T-cell (primary cell): ENCODE measurements at places on chromosomes 3 and 15. TPM values are rescaled to one million over a fixed set of nuclear protein-coding genes. Genes with fewer than 3 reads are reported as not detected.
A peak's percentile ranks its signal among the peaks of the same experiment; 100 is the strongest.

The ALDH1L1 gene
- 0.19 TPM for total RNA-seq

The NDN gene
- total RNA-seq: 0.16 TPM

The GNB5 gene
- 39.7 TPM for total RNA-seq

The ALG3 gene
- 39.9 TPM for total RNA-seq

The TRIM71 gene
- total RNA-seq: 0.32 TPM

The CFAP92 gene
- total RNA-seq: 0.26 TPM

The GOLGA8G gene
- total RNA-seq: 0.12 TPM

The ITIH1 gene
- 0.85 TPM for total RNA-seq

The DAZL gene
- not detected for total RNA-seq

The SLC24A5 gene
- total RNA-seq: not detected

The A4GNT gene
- not detected for total RNA-seq

The PP2D1 gene
- not detected for total RNA-seq

The SLC12A1 gene
- not detected for total RNA-seq

The PATL2 gene
- total RNA-seq: 69.7 TPM

The BOC gene
- total RNA-seq: not detected

The SOX2 gene
- not detected for total RNA-seq

DNA sequence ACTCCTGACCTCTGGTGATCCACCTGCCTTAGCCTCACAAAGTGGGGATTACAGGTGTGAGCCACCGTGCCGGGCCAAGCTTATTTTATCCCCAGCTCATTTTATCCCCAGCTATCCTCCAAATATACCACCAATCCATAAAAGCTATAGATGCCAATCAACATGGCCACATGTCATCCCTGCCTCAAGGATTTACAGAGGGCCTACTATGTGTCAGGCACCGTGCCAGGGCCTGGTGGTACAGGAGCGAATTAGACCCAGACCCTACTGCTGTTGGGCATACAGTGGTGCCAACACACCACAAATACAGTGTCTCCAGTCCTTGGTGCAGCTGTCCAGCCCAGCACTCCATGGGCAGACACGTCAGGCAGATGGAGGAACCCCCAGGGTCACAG, 73.4 kb downstream of the SCN5A start:
- no peak for DNase-seq

GRCh38 chr3:129897026-129897425, 3.5 kb upstream of the TMCC1 start:
- DNase-seq: no peak

- no peak for DNase-seq
Measured at GRCh38 chr15:69623392-69624154, 171.0 kb downstream of the RPLP1 start.

DNA sequence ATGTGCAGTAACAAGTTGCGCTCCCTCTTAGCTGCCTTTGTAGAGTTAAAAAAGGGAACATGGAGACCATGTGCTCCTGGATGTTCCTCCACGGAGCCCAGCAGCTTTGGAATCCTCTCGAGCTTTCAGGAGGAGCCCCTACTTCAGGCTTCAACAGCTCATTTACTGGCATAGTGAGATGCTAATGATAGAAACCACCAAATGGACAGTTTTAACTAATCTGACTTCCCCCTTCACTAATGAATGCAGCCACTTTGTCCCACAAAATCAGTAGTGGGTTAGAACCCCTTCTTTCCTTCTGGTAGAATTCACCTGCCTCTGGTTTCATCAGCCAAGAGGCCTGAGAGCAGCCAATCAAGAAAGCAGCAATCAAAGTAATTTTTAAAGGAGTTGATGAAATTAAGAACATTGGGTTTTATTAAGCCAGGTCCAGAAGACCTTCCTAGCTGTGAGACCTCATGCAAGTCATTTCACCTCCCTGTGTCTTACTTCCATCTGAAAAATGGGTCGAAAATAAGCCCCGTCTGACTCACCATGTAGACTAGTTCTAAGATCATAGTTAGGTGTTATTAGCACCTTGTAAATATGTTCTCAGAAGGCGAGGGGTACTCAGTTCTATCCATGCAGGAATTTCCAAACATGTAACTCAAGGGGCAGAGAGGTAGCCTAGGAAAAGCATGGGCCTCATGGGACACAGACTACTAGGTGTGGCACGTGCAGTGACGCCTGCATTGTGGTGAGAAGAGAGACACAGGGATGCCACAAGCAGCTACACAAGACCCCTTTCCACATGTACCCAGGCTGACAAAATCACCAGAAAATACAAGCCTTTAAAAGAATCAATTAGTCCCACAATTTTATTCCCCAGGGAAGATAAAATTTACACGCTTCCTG, 179.7 kb upstream of the LPP start:
- no peak for DNase-seq

GRCh38 chr3:38604246-38604645, 45.2 kb downstream of the SCN5A start:
- DNase-seq: no peak

- no peak for DNase-seq
Measured at GRCh38 chr3:18153571-18154173, 271.5 kb downstream of the SATB1 start.

- no peak for DNase-seq
Measured at GRCh38 chr15:67968564-67968963, 85.6 kb upstream of the PIAS1 start.

DNA sequence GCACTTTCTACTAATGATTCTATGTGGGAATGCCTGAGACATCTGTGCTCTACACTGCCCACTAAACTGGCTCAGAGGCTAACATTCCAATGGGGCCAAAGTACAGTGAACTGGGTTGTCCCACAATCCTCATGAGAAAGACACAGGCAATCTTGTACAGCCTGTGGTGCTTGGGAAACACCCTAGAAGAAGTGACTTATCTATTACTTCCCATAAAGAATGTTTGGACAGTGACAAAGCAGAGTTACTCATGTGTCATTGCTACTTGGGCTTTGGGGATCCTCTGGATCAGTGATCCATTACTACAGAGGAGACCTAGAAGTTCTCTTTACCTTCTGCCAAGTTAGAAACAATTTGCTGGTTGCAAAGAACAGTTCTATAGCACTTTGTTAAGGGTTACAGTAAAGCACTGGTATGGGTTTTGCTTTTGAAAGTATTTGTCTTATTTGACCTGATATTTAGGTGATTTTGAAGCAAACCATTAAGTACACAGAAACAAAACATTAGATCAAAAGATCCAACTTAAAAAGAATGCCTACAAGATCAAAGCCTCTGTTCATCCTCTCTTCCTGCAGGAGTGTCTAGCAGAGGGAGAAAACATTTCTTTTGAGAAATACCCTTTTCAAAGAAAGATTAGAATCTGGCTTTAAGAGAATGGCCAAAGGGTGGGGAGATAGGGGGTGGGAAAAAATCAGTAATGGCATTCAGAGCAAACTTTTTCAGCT, 75.8 kb downstream of the CTNNB1 start:
- DNase-seq: no peak

- DNase-seq: no peak
Measured at GRCh38 chr15:41331833-41332193, 578 bp downstream of the OIP5 start.

- DNase-seq: no peak
Measured at GRCh38 chr3:3353153-3353552, 173.7 kb upstream of the CRBN start.

DNA sequence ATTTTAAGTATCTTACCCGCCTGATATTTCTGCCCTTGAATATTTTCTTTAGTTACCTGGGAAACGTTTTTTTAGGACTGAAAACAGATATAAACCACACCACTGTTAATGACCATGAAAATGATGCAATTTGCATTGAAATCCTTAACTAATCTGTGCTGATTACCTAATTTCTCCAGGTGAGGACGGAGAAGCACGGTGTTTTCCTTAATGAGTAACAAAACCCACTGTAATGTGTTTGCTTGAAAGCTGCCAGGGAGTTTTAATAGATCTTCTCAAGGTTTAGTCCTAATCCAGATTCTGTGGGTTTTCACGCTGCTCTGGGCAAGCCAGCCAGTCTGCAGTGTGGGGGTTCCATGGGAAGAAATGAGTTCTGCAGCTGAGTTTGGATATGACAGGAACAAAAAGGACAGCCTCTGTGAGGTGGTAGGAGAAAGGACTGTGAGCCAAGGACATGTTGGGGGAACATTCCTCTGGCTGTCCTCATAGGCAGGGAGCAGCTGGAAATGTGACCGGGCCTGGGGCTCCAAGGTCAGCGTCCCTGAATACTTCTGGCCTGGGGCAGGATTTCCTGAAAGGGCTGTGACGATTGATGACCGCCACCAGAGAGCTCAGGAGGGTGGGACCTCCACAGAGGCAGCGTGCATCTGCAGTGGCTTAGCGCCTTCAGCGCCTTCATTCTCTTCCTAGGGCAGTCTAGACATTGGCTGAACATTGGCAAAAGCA, 18.6 kb downstream of the THSD4 start:
- no peak for DNase-seq

DNA sequence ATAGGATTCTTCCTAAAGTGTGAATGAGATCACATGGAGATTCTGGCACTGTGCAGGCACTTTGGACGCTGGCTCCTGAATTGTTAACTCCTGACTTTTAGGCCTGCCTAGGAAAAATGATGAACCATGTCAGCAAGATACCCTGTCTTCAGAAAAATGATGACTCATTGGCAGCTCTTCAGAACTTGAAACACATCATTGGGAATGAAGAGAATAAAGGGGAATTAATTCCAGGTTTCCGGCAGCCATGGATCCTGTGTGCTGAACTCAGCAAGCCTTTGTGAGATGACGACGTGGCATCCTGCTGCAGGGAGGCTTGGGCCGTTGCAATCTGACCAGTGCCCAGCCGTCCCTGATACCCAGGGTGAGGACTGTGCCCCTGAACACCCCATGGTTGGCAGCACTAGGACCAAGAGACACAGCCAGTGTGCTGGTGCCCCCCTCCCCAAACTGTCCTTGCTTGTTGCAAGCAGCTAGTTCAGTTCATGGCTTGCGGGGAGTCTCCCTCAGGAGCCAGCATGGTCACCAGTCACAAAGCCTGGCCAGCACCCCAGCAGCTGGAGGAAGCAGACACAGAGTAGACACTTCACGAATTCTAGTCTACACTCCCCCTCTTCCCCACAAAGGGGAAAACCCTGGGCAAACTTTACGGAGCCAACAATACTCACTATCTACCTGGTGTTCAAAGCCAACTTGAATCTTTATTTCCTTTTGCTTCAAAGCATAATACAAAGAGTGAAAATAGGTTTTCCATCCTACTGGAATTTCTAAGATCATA, 7.8 kb upstream of the LIPC start:
- no peak for DNase-seq

- no peak for DNase-seq
Measured at GRCh38 chr3:167887096-167887495, 151.6 kb downstream of the SERPINI1 start.

GRCh38 chr3:11363715-11364114, 91.5 kb downstream of the ATG7 start:
- DNase-seq: no peak

GRCh38 chr3:48830715-48831114, 17.0 kb downstream of the PRKAR2A start:
- DNase-seq: no peak

GRCh38 chr3:86958534-86958933, 32.4 kb downstream of the VGLL3 start:
- no peak for DNase-seq

- peak; percentile 57 for DNase-seq
Measured at GRCh38 chr15:81001152-81002008, 657 bp downstream of the TLNRD1 start.

DNA sequence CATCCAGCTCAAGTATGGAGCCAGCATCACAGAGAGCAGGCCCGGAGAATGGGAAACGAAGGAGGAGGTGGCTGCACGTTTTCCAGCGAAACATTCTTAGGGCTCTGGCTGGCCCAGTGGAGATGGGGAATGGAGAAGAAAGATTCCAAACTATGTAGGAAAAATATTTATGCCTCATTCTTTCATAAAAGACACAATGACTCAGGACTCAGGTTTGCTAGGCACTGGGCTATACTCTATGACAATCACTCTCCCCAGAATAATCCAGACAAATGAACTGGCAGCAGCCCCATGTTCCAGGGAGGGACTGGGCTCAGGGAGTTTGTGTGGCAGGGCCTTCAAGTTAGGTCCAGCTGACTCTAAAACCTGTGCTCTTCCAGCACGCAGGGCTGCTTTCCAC, 110.8 kb upstream of the RAD18 start:
- no peak for DNase-seq
